Hematopoietic multipotent progenitor cell treated with erythropoietin and hydrocortisone succinate and interleukin-3 and kit ligand, for 15 days (in vitro differentiated cells): ENCODE measurements at places on chromosomes 7 and 10.

GRCh38 chr10:69352569-69353264 is 64.0 kb downstream of the TACR2 start:
- no peak for DNase-seq

GRCh38 chr7:81932936-81933335 is 163.1 kb upstream of the HGF start:
- DNase-seq, result no peak

DNA sequence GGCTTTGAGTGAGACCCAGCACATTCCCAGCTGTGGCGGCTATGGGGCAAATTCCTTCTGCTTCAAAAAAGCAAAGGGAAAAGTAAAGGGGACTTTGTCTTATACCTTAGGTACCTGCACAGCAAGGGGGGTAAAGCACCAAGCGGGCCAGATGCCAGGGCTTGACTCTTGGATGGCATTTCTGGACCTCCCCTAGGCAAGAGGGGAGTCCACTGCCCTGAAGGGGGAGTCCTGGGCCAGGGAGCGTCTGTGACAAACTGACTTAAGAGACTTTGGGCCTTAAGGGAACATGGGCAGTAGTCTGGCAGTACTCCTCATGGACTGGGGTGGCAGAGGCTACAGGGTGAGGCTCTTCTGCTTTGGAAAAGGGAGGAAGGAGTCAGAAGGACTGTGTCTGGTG is 16.1 kb upstream of the FOXI2 start:
- no peak for DNase-seq

- no peak for DNase-seq
These were observed 892.6 kb downstream of the XPNPEP1 start for GRCh38 chr10:109030581-109031210.

- DNase-seq, result no peak
These were observed 117.4 kb downstream of the LHPP start for GRCh38 chr10:124579011-124579399.
